ENCODE measurements at places on chromosomes 2 and 18.

DNA sequence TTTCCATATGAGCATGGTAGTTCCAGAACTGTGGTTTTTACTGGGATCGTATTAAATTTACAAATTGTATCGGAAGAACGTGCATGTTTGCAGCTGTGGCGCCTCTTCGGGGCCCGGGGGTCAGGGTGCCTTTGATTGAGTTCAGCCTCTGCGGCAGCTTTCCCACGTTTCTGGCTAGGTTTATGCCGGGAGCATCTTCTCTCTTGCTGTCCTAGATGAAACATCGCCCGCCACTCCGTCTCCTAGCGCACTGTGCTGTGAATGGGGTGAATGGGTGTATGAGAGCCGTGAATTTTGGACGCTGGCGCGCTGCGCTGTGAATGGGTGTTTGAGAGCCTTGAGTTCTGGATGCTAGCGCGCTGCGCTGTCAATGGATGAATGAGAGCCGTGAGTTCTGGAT, 12.3 kb downstream of the PDCD1 start:
- peak; percentile 18 for DNase-seq

DNA sequence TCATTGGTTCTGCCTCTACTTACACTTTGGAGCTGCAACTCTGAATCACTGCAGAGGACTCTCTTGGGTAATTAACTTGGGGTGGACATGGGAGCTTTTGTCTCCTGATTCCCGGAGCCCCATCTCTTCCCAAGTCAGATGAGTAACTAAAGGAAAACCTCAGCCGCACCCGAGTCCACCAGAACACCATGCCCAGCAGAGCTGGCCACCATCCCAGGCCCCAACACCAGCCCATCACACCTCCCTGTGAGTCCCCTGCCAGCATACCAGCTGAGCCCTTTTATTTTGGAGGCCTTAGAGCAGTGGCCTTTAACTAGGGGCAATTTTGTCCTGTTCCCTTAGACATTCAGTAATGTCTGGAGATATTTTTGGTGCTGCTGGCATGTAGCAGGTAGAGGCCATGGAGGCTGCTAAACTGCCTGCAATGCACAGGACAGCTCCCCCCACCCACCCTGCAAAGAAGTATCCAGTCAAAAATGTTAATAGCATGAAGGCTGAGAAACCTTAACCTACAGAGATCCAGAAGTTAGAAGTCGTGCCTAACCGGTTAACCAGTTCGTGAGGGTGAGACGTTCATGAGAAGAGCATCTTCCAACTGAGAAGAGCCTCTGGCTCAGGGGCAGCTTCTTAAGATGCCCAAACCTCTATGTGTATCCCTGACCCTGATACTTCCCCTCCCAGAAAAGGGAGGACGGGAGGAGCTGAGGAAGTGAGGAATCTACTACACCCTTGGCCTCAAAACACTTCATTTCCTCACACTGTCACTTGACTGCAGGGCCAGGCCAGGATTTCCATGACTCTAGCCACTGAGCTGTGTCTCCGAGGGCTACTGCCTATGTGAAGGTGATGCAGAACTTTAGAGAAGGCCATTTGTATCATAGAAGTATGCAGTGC, 139.9 kb upstream of the EPAS1 start:
- DNase-seq, result no peak

DNA sequence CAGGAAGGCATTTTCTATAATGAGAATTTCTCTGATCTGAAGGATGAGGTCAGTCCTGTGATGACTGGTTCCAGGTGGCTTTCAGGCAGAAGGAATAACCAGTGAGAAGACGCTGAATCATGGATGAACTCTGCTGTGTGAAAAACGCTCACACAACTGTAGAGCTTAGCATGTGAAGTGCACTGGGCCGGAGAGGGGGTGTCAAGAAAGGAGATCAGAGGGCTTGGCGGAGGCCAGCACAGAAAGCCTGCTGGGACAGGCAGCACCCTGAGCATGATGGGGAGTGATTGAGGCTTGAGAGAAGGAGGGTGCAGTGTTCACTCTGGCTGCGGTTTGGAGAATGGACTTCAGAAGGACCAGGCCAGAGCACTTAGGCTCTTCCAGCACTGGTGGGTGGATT, 236.5 kb downstream of the TPGS2 start:
- no peak for DNase-seq

DNA sequence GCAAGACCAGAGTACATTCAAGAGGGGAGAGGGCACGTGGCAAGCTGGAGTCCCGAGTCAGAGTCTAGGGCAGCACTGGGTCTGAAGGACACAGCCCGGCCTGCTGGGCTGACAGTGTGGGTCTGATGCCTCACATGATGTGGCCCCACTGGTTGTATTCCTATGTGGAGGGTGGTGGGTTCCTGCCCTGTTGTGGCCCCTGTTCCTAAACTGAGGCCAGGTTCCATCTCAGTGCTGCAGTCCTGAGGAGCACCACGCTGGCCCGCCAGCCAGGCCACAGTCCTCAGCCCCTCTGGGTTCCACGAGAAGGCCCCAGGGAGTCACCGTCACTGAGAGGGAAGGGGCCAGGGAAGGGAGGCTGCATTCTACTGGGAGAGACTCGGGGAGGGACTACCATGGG, 13.3 kb downstream of the TMEM127 start:
- no peak for DNase-seq

DNA sequence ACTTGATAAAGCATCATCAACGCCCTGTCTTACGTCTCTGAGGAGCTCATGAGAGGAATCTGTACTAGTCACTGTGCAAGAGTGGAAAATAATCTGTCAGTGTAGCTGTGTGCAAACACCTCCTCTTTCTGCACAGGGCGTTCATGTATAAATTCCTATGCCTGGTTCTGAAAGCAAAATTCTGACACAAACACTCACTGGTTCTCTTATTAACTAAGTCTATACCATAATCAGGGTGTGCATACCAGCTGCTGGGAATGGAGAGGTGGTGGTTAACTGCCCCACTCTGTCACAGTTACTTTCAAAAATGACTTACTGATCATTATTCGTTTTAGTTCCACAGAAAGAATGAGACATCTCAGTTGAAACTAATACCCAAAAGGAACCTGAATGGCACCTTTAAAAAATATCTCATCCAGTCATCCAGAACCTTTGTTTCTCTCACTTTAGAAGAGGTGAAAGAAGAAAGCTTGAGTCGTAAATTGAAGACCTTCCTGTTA, 35.7 kb downstream of the STK39 start:
- no peak for DNase-seq

GRCh38 chr2:238331916-238332315, 11.6 kb downstream of the TRAF3IP1 start:
- no peak for DNase-seq

DNA sequence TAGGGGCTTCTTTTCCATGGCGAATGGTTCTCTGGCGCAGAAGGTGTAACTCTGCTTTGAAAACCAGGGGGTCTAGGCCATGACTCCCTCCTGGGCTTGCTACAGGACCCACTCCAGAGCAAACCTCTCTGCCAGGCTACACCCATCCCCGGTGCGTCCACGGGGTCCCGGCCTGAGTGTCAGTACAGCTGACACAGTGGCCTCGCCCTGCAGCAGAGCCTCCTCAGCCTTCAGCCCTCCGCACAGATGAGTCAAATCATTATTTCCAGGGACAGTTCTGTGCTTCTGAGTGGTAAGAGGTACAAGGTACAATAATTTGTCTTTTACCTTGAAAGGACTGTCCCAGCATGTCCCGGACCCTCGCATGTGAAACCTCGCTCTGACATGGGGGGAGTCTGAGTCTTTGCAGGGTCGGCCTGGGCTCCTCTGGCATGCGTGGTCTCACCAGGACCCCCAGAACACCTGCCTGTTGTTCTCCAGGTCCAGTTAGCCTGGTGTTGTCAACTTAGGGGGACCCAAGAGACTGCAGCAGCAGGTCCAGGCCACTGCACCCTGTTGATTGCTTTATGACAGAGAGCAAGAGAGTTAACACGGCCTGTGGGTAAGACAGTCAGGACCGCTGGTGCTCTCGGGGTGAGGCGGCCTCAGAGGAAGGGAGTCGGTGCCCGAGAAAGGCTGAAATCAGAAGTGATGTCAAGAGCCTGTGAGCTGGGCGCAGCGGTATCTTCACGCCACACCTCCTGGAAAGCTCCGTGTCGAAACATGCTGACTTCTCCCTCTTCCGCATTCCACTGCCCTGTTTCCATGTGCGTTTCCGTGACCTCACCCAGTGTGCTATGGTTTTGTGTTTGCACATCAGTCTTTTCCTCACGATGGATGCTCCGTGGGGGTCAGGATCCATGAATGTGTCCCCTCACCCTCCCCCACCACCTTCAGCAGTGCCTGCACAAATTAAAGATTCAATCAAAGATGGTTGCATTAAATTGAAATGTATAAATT, 340.1 kb downstream of the EIPR1 start:
- no peak for DNase-seq

DNA sequence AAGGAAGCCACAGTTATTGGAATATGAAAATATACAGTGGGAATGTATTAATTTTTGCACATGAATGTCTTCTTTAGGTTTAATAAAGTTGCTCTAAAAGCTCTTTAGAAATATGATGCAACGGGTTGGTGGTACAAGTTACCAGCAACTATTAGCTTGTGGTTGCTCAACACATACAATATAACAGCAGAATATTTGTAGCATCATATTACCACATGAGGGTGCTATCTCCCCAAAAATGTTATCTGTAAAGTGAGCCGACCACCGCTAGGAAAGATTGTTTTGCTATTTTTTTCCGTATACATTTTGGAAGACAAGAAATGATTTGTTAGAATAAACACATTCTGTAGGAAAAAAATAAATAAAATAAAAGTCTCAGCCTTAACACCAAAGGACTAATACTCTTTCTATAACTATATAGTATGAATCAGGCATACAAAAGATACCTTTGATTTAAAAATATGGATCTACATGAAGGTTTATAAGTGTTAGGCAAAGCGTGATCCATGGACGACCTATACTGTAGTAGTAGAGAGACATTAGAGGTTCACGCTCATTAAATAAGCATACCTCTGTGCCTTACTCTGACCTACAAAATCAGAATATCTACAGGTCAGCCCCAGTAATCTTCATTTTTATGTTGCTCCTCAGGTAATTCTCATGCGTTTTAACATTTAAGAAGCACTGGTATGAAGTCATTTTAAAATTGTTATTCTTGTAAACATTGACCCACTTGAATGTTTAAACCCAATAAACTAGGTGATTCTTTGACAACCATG, 1110.6 kb upstream of the ACVR2A start:
- no peak for DNase-seq

DNA sequence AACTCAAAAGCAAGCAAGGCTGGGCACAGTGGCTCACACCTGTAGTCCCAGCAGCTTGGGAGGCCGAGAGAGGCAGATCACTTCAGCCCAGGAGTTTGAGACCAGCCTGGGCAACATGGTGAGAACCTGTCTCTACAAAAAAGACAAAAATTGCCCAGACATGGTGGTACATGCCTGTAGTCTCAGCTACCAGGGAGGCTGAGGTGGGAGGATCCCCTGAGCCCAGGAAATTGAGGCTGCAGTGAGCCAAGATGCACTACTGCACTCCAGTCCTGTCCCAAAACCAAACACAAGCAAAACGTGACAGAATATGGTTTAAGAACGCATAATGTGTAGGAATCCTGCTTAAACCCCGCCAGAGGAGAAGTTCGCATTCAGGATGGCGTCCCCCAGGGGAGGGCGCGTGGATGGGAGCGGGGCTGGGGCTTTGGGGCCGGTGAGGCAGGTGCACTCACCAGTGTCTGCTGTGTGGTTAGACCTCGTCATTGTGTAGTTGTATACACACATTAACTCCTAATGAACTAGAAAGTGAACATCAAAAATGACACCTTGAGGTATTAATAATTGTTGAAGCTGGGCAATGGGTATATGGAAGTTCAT, 5.4 kb downstream of the COLEC11 start:
- no peak for DNase-seq

GRCh38 chr18:50880119-50880465, 1.2 kb downstream of the ME2 start:
- DNase-seq, result no peak

DNA sequence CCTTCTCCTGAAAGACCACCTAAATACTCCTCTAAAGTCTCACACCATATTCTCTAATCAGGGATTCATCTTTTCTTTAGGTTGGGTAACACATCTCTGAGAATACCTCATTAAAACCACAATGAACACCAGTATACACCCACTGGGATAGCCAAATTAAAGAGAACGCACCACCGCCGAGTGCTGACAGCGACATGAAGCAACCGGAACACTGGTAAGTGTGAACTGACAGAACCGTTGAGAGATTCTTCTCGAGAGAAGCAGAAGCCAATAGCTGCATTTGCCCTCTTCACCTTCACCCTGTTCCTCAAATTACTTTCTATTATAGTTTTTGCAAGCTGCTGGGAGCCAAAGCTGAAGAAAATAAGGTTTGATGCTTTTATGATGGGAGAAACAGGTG, 318.5 kb downstream of the FBXO15 start:
- no peak for DNase-seq

- no peak for DNase-seq
These were observed 45.8 kb downstream of the LAMA3 start for GRCh38 chr18:23735021-23735464.

DNA sequence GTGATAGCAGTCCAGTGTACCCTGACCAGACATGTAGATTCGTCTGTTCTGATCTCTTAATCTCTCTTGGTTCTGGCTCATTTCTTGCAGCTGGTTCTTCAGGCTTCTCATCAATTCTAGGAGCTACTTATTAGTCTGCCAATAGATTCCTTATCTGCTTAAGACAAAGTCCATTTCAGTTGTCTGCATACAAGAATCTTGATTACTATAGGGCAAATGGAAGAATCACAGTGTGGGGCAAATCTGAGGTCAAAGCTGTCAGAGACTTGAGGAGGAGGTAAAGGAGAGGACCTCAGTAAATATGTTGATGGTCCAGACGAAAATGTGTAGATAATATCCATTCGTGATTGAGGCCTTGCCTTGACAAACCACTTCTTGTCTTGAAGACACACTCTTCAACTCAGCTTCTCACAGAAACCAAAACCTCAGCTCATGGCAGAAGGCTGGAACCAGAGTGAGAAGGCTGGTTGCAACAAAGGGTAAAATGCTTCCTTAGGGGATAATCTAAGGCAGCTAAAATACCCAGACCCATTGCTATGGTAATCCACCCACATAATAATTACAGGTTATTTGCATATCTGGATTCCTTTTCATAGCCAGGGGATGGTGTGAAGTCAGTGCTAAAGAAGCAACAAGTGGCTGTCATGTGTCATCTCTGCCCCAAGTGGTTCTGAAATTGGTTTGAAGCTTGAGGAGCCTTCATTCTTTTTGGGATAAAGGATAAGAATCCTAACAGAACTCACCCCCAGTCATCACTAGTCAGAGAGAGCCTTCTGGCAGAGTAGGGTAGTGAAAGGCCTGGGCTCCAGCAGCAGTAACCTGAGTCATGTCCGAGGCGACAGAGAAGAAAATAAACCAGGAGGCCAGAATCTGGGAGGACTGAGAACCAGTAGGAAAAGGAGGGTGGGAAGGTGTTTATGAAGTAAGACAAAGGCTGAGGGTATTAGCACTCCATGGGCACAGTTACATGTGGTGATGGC, 29.2 kb upstream of the PELI1 start:
- DNase-seq, result no peak

DNA sequence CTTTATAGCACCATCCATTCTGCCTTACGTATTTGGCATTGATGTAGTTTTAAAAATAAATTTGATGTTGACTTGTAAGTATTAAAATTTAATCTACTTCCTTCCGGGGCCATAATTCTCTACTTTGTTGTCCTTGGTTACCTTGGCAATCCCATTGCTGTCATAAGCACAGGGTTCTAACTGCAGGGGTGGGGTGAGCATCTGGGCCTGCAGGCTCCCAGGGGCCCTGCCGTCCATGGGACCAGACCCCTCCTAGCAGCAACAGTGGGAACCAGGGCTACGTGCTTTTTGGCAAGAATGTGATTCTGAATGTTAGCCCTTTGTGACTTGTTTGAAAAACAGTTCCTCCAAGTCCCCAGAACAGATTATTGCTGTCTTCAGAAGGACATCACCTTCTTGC, 4.9 kb downstream of the ASAP2 start:
- no peak for DNase-seq

- DNase-seq, result no peak
These were observed 36.9 kb downstream of the KIF1A start for GRCh38 chr2:240782886-240783818.

Measured in H9 (cell line).